ENCODE measurements at places on chromosomes 16 and 17. TPM values are rescaled to one million over a fixed set of nuclear protein-coding genes. Genes with fewer than 3 reads are reported as not detected.

The WSCD1 gene
- 57.5 TPM for total RNA-seq

The TMC8 gene
- 3.1 TPM for total RNA-seq

The C17orf67 gene
- 3.0 TPM for total RNA-seq

The SPAG5 gene
- 146 TPM for total RNA-seq

All from WTC11 (cell line).